Karpas-422 (cell line): ENCODE measurements at places on chromosomes 12 and 14. TPM values are rescaled to one million over a fixed set of nuclear protein-coding genes. Genes with fewer than 3 reads are reported as not detected.

DNA sequence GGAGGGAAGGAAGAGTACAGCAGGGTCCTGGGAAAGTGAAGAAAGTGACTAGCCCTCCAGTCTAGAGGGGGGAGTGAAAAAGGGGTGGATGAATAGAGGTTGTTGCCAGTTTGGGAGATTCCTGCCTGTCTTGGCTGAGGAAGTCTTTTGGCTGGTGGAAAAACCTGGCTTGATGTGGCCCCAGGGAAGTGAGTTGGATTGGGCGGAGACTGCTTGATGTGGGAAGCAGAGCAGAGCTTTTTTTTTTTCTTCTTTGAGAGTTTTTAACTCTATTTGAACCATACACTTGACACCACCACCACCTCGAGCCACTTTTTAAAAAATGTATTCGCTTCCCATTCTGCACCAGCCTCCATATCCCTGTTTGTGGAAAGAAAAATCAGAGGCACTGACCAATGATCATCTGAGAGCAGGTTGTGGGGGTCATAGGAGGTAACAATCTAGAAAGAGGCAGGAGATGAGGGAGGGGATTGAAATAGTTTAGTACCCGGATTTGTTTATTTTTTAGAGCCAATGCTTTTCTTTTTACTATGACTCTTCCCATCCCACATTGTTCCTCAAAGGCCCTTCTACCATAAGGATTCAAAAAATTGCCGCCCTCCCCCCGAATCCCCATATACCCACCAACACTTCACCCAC is 690 bp upstream of the DTX3 start:
- H3K27me3 ChIP-seq, result no peaks in the 10 kb centered on the region
- peak overlapping the region; percentile 81 for H3K4me3 ChIP-seq
- no peaks in the 10 kb centered on the region for H3K36me3 ChIP-seq
- no peak for DNase-seq
- H3K4me1 ChIP-seq, result peaks cover 13% of the 10 kb centered on the region
- H3K27ac ChIP-seq, result no peak overlapping the region

DNA sequence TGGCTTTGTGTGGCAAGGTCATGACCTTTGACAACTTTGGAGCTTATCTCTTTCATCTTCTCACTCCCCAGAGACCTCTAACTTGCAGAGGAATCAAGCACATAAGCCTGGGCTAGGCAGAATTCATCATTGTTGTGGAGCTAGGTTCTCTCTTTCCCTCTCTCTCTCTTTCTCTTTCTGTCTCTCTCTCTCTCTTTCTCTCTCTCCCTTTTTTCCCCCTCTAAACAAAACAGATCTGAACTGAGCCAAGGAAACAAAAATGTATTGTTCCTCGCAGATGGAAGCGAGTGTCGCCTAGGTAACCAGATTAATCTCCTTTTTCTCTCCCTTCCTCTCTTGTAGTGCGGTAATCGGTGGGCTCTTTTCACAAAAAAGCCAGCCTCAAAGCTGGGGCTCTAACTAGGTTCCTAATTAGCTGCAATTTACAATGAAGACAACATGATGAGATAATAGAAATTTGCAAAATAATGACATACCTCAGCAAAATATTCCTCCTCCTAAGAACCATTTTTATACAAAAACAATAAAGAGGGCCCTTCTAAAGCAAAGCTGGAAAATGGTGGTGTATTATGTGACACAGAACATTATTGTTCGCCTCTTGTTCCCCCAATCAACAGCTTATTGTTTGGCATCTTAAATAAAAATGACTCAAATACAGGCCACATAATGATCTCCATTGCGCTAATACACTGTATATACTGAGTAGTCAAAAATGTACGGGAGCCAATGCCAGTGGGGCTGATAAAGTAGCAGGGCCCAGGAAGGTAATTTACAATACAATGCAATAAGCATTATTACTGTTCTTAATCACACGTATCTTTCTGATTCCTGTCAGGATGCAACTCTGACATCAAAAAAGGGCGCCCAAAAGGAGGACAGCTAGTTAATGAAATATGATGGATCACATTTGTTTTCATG is 65.7 kb upstream of the SOX5 start:
- H3K4me1 ChIP-seq, result no peaks in the 10 kb centered on the region
- no peak overlapping the region for H3K4me3 ChIP-seq
- no peaks in the 10 kb centered on the region for H3K36me3 ChIP-seq
- no peak overlapping the region for H3K27ac ChIP-seq
- DNase-seq, result no peak

GRCh38 chr12:47740606-47741339 is 15.5 kb upstream of the ENDOU start:
- peaks cover 50% of the 10 kb centered on the region for H3K4me1 ChIP-seq
- H3K27ac ChIP-seq, result peak overlapping the region; percentile 96
- no peaks in the 10 kb centered on the region for H3K36me3 ChIP-seq
- DNase-seq, result peak; percentile 86

DNA sequence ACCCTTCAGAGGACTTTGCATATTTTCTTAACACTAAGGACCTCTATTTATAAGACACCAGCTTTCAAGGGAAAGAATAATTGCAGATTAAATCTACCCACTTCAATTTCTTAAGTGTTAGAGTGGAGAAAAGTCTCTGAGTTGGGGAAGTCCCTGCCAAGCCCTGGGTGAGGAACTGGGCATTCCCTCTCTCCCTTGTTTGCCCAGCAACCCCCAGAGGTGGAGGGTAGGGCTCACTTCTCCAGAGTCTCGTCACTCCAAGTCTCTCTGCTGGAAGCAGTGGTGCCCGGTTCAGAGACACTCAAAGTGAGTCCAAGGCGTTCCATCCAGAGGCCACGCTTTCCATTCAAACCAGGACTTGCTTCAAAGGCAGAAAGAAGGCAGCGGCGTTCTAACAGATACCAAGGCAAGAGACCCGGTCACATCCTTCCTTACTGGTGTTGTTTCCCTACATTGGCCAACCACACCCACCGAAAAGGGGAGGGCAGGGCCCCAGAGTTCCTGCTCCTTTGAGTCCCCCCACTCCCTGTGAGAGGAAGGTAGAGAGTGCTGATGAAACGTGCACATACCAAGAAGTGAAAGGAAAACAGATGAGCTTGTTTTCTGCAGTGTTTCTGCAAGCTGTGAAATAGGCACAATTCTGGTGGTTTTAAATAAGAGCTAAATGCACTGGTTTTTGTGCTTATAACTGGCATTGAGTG is 6.1 kb upstream of the BDKRB2 start:
- no peaks in the 10 kb centered on the region; the same call in 1 of the 2 replicates for H3K27me3 ChIP-seq
- no peak for DNase-seq
- H3K4me3 ChIP-seq, result no peak overlapping the region
- H3K36me3 ChIP-seq, result no peaks in the 10 kb centered on the region
- H3K27ac ChIP-seq, result no peak overlapping the region

GRCh38 chr12:121892673-121893561 is 4.3 kb downstream of the PSMD9 start:
- no peaks in the 10 kb centered on the region for H3K27me3 ChIP-seq
- peaks cover 44% of the 10 kb centered on the region for H3K4me1 ChIP-seq
- DNase-seq, result peak; percentile 33

- H3K27ac ChIP-seq, result no peak overlapping the region
- H3K27me3 ChIP-seq, result no peaks in the 10 kb centered on the region
- no peak for DNase-seq
- no peaks in the 10 kb centered on the region for H3K36me3 ChIP-seq
- H3K4me1 ChIP-seq, result no peaks in the 10 kb centered on the region
These were observed 47.9 kb downstream of the ANKRD9 start for GRCh38 chr14:102461490-102462338.

DNA sequence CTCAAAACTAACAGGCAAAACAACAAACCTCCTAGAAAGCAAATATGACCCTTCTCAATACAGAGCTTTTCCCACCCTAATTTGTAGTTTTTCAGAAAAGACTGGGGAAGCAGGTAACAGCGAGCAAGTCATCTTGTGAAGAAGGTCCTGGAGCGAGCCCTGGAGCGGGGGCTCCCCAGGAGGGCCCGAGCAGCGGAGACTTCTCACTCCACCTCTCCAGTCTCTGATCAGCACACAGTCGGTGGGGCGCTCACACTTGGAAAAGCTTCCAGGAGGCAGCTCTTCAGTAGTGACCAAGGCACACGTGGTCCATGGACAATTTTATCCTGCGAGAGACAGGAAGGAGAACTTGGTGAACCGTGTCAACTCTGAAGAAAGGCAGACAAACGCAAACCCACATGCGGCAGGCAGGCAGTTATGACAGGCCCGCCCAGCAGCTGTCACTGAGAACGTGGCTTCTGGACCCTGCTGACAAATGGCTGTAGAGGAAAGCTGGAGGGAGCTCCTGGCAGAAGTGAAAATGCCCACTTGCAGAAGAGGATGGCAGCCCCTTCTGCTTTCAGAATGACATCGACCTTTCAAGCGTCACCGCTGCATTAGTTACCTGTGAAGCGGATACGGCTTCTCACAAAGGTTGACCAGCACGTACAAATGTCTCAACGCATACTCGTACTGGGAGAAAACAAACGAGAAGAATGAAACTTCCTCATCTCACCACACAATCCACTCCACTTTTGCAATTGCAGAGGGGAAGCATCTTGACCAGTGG is 44.2 kb downstream of the LGMN start:
- H3K27ac ChIP-seq, result no peak overlapping the region
- no peaks in the 10 kb centered on the region for H3K27me3 ChIP-seq
- H3K36me3 ChIP-seq, result no peaks in the 10 kb centered on the region
- H3K4me1 ChIP-seq, result no peaks in the 10 kb centered on the region
- DNase-seq, result peak; percentile 66

GRCh38 chr12:82527165-82527780 is 159.4 kb upstream of the TMTC2 start:
- H3K4me3 ChIP-seq, result no peak overlapping the region
- H3K27ac ChIP-seq, result no peak overlapping the region
- H3K36me3 ChIP-seq, result no peaks in the 10 kb centered on the region
- no peaks in the 10 kb centered on the region for H3K27me3 ChIP-seq

GRCh38 chr12:49687941-49688340 is 19.3 kb downstream of the FMNL3 start:
- H3K4me1 ChIP-seq, result no peaks in the 10 kb centered on the region
- H3K27me3 ChIP-seq, result no peaks in the 10 kb centered on the region
- no peaks in the 10 kb centered on the region for H3K36me3 ChIP-seq
- no peak overlapping the region for H3K27ac ChIP-seq

GRCh38 chr12:95963096-95963495 is 20.0 kb downstream of the AMDHD1 start:
- H3K27me3 ChIP-seq, result no peaks in the 10 kb centered on the region
- no peak overlapping the region for H3K4me3 ChIP-seq
- no peaks in the 10 kb centered on the region for H3K36me3 ChIP-seq
- no peak overlapping the region for H3K27ac ChIP-seq

- H3K36me3 ChIP-seq, result no peaks in the 10 kb centered on the region
- H3K4me1 ChIP-seq, result no peaks in the 10 kb centered on the region
- no peak overlapping the region for H3K27ac ChIP-seq
These were observed 375.3 kb downstream of the C12orf75 start for GRCh38 chr12:105705765-105706164.

DNA sequence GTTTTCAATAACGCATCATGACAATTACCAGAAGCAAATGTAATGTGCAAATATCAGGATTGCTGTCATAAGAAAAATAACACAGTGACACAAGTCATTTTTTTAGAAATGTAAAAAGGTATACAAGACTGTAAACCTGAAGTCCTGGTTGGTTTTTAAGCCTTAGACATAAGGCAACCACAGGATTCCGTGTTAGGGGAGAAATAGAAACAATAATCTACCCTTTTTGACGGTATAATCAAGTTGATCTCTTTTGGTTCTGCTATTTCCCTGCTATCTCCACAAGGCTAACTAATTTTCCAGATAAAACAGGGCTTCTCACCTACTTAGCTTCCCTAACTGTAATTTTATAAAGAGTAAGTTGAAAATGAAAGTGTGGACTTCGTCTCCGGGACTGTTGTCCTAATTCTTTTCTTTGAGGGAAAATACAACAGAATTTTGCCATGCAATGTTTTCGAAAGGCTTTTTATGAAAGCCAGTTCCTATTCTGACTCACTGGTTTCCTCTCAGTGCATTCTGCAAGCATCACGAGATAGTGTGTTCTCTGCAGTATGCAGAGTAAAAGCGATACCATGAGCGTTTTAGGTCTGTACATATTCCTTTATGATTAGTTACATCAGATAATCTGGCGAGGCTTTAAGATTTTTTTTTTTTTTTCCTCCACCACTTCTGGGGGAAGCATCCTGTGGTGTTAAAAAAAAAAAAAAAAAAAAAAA is 10.6 kb downstream of the MYO1H start:
- H3K27me3 ChIP-seq, result no peaks in the 10 kb centered on the region
- H3K4me1 ChIP-seq, result no peaks in the 10 kb centered on the region
- no peak overlapping the region for H3K27ac ChIP-seq
- H3K4me3 ChIP-seq, result 0 out of 2 replicates have a peak overlapping the region, but pooled peaks have one; percentile 12
- no peak for DNase-seq
- no peaks in the 10 kb centered on the region for H3K36me3 ChIP-seq

GRCh38 chr12:26122061-26122680 is 2.7 kb downstream of the BHLHE41 start:
- no peaks in the 10 kb centered on the region for H3K36me3 ChIP-seq
- H3K27me3 ChIP-seq, result peaks cover 4% of the 10 kb centered on the region; the same call in 1 of the 2 replicates
- peak overlapping the region; percentile 31; the same call in 1 of the 2 replicates for H3K4me3 ChIP-seq
- no peak overlapping the region for H3K27ac ChIP-seq

- H3K27ac ChIP-seq, result no peak overlapping the region
- H3K4me1 ChIP-seq, result peaks cover 31% of the 10 kb centered on the region
- peak overlapping the region; percentile 70 for H3K4me3 ChIP-seq
- no peaks in the 10 kb centered on the region; the same call in 1 of the 2 replicates for H3K27me3 ChIP-seq
- DNase-seq, result peak; percentile 59
These were observed 11.1 kb upstream of the INF2 start for GRCh38 chr14:104678346-104678745.

DNA sequence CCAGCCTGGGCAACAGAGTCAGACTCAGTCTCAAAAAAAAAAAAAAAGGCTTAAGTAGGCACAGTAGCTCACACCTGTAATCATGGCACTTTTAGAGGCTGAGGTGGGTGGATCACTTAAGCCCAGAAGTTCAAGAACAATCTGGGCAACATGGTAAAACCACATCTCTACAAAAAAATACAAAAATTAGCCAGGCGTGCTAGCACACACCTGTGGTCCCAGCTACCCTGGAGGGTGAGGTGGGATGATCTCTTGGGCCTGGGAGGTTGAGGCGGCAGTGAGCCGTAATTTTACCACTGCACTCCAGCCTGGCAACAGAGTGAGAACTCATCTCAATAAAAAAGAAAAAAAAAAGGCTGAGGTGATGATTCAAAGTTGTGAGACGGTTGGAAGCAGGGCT is 9.1 kb upstream of the RESF1 start:
- peaks cover 8% of the 10 kb centered on the region for H3K4me1 ChIP-seq
- H3K36me3 ChIP-seq, result no peaks in the 10 kb centered on the region
- H3K4me3 ChIP-seq, result no peak overlapping the region
- DNase-seq, result no peak

Gene SGPP1
- 86.2 and 185 TPM in 2 replicates for total RNA-seq

Gene LRTM2
- not detected in 2 replicates for total RNA-seq

Gene NTN4
- not detected in 2 replicates for total RNA-seq

Gene FBXO21
- 32.7 and 77.7 TPM in 2 replicates for total RNA-seq

Gene FNTB
- total RNA-seq, result 15.2 and 16.0 TPM in 2 replicates

Gene SERPINA10
- not detected in 2 replicates for total RNA-seq

Gene TUBA1A
- 126 and 139 TPM in 2 replicates for total RNA-seq

Gene DEPDC4
- 1.9 and 6.2 TPM in 2 replicates for total RNA-seq

Gene TAS2R19
- total RNA-seq, result 3.5 and 16.4 TPM in 2 replicates
